ENCODE measurements at places on chromosomes 5 and 9. TPM values are rescaled to one million over a fixed set of nuclear protein-coding genes. Genes with fewer than 3 reads are reported as not detected.

ADCY2 gene
- not detected for total RNA-seq

SVEP1 gene
- total RNA-seq = 0.11 TPM

LCN15 gene
- total RNA-seq = not detected

AHRR gene
- 78.1 TPM for total RNA-seq
